ENCODE measurements at places on chromosomes 7 and 10. TPM values are rescaled to one million over a fixed set of nuclear protein-coding genes. Genes with fewer than 3 reads are reported as not detected.

- DNase-seq, result no peak
These were observed 18.1 kb upstream of the DPYSL4 start for GRCh38 chr10:132168571-132169030.

- DNase-seq, result no peak
These were observed 276.5 kb downstream of the DGKB start for GRCh38 chr7:14626076-14626475.

- peak; percentile 87 for DNase-seq
These were observed 19.3 kb downstream of the TCAF1 start for GRCh38 chr7:143882604-143883078.

The SPDYE2 gene
- polyA plus RNA-seq, result 14.8 TPM

DNA sequence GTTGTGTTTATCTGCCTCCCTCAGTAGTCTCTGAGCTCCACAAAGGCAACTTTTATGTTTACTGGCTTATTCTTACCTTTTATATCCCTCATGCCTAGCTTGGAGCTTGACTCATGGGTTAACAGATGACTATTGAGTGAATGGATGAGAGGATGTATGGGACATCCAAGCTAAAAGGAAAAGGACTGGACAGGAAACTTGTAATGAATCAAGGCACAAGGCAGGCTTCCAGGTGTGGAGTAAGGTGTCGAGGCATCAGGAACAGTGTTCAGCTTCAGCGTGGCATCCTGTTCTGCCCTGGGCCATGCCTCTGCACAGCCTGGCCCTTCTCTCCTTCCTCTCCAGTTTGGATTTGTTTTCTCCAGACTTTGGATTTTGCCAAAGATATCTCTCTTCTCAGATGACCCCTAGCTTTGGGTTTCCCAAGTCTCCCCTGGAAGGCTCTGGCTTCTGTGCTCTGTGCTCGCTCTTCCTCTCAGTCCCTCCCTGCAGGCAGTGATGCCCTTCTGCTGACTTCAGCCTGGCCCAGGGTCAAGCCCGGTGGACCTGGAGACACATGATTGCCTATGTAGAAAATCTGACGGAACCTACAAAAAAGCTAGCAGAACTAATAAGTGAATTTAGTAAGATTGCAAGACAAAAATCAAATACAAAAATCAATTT, 367.3 kb downstream of the CXCL12 start:
- no peak for DNase-seq

The PHYH gene
- 26.4 TPM for polyA plus RNA-seq

Measured in left kidney (tissue), 8 donors.